ENCODE measurements at places on chromosomes 12 and 14. TPM values are rescaled to one million over a fixed set of nuclear protein-coding genes. Genes with fewer than 3 reads are reported as not detected.

DNA sequence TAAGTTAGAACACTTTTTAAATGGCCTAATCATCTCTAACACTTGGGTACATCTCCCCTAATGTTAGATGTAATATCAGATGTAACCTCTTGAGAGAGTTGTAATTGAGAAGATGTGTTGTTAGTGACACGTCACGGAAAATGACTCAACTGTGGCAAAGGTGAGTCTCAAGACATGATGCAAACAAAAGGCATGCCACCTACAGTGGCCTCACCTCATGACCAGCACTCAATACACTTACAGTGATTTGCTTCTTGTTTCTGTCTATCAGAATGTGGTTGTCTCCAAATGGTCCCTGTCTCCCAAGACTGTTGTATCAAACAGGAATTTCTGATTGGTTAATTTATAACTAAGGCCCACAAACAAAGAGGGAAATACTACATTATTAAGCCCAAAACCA lies 91.2 kb downstream of the SLC25A21 start:
- no peak for DNase-seq

- no peak for DNase-seq
These were observed 212.9 kb downstream of the DPF3 start for GRCh38 chr14:72680853-72681640.

GRCh38 chr12:105740970-105741725 lies 397.6 kb downstream of the NUAK1 start:
- DNase-seq: peak; percentile 55

DNA sequence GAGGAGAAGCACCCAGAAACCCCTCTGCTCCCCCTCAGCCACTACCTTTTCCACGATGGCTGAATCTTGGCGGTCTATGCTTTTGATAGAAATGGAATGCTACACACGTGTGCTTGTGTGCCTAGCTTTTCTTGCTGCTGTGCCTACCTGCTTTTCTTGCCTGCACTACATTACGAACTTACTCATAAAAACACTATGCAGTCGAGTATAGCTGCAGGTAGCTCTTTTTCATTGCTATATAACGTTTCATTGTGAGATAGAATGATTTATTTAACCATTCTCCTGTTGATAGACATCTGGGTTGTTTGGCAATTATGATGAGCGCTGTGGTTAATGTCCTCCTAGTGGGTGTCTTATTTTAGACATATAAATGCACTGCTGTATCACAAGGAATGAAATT lies 67.9 kb upstream of the NCOR2 start:
- no peak for DNase-seq

B4GALNT3 gene
- 0.53 TPM for total RNA-seq
